ENCODE measurements at places on chromosomes 16 and 17. TPM values are rescaled to one million over a fixed set of nuclear protein-coding genes. Genes with fewer than 3 reads are reported as not detected.
A peak's percentile ranks its signal among the peaks of the same experiment; 100 is the strongest.

DNA sequence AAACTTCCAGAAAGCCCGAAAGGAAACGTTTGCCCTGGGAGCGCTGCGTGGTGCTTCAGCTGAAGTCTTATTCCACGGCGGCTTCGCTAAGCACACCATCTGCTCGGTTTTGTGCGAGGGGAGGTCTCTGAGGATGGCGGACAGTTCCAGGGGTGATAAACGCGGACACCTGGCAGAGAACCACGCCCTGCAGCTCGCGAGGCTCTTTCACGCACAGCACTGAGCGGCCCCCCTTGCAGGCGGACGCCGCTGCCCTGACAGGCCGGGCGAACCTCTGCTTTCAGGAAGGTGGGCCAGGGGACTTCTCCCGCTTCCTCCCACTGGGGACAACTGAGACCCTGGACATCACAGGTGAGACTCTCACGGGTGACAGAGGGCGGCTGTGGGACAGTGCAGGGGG lies 3.7 kb downstream of the MVD start:
- H3K27me3 ChIP-seq = no peaks in the 10 kb centered on the region
- no peak overlapping the region for H3K4me3 ChIP-seq

DNA sequence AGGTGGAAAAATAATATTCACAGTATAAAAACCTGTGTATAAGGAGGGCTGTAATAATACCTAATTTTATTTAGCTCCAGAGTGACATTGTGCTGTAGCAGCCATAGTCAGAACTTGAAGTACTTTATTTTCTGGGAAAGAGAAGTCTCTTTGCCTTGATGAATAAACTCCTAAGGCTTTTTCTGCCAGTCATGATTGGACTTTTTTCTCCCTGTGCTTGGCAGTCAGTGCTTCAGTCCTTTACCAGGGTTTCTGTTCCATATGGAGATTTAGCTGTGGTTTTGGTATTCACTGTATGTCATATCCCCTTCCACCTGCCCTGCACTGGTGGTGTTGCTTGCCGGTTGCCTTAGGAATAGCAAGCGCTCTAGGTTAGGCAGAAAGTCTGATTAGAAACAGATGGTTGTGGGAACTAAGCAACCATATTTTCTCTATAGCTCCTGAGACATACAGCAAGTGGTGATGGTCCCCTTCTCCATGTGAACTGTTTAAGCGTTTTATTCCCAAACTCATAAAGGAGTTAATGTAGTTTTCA lies 24.7 kb downstream of the DDX42 start:
- no peaks in the 10 kb centered on the region for H3K27me3 ChIP-seq
- H3K27ac ChIP-seq = no peak overlapping the region
- no peak for DNase-seq
- no peak overlapping the region for H3K4me3 ChIP-seq
- H3K36me3 ChIP-seq = peaks cover 22% of the 10 kb centered on the region

GRCh38 chr17:8986295-8986694 lies 20.8 kb upstream of the PIK3R5 start:
- no peaks in the 10 kb centered on the region for H3K27me3 ChIP-seq
- H3K27ac ChIP-seq = no peak overlapping the region
- H3K36me3 ChIP-seq = no peaks in the 10 kb centered on the region
- DNase-seq = no peak
- H3K4me1 ChIP-seq = no peaks in the 10 kb centered on the region
- no peak overlapping the region for H3K4me3 ChIP-seq

DNA sequence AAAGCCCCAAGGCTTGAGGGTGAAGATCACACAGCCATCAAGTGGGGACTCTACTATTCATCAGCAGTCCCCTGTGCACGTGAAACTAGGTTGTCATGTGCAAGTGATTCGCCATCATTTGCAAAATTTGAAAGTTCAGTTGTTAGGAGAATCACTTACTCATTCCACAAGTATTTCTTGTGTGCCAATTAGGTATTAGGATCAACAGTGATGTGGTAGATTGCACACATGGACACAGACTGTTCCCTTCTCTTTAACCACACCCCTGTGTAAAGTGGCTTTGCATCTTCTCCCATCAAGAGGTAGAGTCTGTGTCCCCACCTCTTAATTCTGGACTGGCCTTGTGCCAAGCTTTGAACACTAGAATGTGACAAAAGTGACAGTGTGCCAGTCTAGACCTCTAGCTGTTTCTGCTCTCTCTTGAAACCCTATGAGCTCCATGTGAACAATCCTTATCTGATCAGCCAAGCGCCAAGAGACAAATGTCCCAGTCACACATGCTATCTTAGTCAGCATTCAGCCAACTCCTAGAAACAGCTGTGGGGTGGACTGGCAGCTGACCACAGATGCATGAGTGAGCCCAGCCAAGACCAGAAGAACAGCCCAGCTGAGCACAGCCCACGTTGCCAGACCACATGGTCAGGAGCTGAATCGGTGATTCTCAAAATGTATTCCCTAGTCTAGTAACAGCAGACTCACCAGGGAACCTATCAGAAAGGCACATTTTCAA lies 31.5 kb upstream of the SHISA9 start:
- no peak overlapping the region for H3K27ac ChIP-seq
- no peak overlapping the region for H3K4me3 ChIP-seq
- DNase-seq = no peak
- H3K4me1 ChIP-seq = no peaks in the 10 kb centered on the region
- H3K36me3 ChIP-seq = no peaks in the 10 kb centered on the region

DNA sequence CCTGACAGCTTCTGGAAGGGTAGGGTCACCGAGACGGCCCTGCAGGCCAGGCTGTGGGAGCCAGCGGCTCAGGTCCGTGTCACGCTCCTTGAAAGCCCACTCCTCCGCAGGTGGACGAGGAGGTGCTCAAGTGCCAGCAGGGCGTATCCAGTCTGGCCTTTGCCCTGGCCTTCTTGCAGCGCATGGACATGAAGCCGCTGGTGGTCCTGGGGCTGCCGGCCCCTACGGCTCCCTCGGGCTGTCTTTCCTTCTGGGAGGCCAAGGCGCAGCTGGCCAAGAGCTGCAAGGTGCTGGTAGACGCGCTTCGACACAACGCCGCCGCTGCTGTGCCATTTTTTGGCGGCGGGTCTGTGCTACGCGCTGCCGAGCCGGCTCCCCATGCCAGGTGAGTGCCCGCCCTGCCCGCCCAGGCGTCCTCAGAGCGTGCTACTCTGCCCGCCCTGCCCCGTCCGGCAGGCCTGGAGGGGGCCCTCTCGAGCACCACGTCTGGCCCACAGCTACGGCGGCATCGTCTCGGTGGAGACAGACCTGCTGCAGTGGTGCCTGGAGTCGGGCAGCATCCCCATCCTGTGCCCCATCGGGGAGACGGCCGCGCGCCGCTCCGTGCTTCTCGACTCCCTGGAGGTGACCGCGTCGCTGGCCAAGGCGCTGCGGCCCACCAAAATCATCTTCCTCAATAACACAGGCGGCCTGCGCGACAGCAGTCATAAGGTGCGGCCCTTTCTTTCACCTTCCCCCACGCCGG lies 1.3 kb downstream of the NAGS start:
- peak overlapping the region; percentile 66 for H3K27ac ChIP-seq
- H3K27me3 ChIP-seq = no peaks in the 10 kb centered on the region
- no peak overlapping the region for H3K4me3 ChIP-seq
- H3K36me3 ChIP-seq = no peaks in the 10 kb centered on the region

DNA sequence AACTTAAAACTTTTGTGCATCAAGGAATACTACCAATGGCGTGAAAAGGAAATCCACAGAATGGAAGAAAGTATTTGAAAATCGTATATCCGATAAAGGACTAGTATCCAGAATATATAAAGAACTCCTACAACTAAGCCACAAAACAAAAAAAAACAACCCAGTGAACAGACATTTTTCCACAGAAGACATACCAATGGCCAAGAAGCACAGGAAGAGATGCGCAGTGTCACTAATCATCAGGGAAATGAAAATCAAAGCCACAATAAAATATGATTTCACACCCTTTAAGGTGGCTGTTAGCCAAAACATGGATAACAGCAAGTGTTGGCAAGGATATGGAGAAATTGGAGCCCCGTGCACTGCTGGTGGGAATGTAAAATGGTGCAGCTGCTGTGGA lies 203.3 kb downstream of the SEC14L1 start:
- H3K27ac ChIP-seq = no peak overlapping the region
- no peaks in the 10 kb centered on the region for H3K36me3 ChIP-seq
- peaks cover 7% of the 10 kb centered on the region for H3K4me1 ChIP-seq
- DNase-seq = no peak
- H3K4me3 ChIP-seq = no peak overlapping the region

DNA sequence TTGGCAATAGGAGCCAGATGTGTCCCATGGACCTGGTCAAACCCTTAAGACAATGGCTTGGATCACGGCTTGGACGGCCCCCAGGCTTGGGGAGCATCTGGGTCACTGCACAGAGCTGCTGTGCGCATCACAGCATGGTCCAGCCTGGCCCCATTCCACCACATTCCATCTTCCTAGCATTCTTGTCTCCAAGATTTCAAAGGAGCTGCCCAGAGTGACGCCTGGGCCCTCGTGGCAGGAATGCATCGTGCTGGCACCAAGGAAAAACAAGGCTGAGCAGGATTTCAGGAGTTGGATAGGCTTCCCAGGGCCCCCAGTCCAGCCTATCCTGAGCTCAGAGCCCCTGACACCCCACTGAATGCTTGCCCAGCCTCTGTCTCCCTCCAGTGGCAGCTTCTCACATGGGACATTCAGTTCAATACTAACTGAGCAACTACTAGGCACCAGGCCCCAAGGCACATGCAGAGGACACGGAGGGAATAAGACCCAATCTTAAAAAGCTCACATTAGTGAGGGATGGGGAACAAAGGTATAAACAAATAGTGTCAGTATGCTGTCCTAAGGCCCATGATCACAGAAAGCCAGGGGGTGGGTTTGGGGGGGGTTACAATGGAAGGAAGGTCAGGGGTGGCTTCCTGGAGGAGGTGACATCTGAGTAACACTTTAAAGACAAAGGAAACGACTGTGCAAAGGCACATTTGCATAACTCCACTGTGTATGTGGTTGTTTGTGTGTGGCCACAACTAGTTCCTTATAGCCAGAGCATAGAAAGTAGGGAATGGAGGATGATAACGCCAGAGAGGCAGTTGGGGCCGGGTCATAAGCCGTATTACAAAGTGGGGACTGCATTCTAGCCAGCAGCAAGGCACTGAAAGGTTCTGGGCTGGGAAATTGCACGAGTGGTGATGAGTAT lies 34.1 kb downstream of the TK2 start:
- H3K4me1 ChIP-seq = peaks cover 63% of the 10 kb centered on the region
- H3K4me3 ChIP-seq = no peak overlapping the region
- H3K36me3 ChIP-seq = no peaks in the 10 kb centered on the region
- H3K27ac ChIP-seq = peak overlapping the region; percentile 92
- no peak for DNase-seq

DNA sequence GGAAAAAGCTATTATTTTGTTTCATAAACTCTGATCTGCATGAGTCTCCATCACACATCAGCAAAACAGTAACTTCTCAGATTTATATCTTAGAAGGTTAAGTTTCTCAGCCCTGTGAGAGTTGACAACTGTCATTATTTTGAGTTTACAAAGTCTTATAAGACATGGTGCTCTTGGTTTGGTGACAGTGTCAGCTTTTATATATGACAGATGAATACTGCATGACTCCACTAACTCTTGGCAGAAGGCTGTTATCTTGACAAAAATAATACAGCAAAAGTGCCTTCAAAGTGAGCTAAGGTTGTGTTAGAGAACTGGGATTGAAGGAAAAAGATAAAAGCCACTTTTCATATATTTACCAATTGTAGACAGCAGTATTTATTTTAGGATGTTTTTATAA lies 528.4 kb upstream of the SOX9 start:
- H3K27me3 ChIP-seq = no peaks in the 10 kb centered on the region
- no peaks in the 10 kb centered on the region for H3K4me1 ChIP-seq
- no peak for DNase-seq
- no peaks in the 10 kb centered on the region for H3K36me3 ChIP-seq
- H3K27ac ChIP-seq = no peak overlapping the region

GRCh38 chr17:2354311-2354710 lies 17.0 kb downstream of the SGSM2 start:
- peaks cover 11% of the 10 kb centered on the region for H3K4me1 ChIP-seq
- H3K36me3 ChIP-seq = no peaks in the 10 kb centered on the region
- no peaks in the 10 kb centered on the region for H3K27me3 ChIP-seq
- DNase-seq = no peak

The SRCIN1 gene
- 19.8 TPM for total RNA-seq

GRCh38 chr16:23072769-23073549 lies 76.3 kb downstream of the USP31 start:
- no peaks in the 10 kb centered on the region for H3K27me3 ChIP-seq
- no peak overlapping the region for H3K4me3 ChIP-seq
- H3K4me1 ChIP-seq = no peaks in the 10 kb centered on the region
- DNase-seq = no peak

- H3K36me3 ChIP-seq = no peaks in the 10 kb centered on the region
- H3K27me3 ChIP-seq = no peaks in the 10 kb centered on the region
- peaks cover 30% of the 10 kb centered on the region for H3K4me1 ChIP-seq
- no peak overlapping the region for H3K4me3 ChIP-seq
- H3K27ac ChIP-seq = peak overlapping the region; percentile 68
Measured at GRCh38 chr16:56617212-56618085, 8.1 kb upstream of the MT1E start.

The CIBAR2 gene
- not detected for total RNA-seq

GRCh38 chr16:49904348-49905062 lies 48.6 kb upstream of the ZNF423 start:
- no peaks in the 10 kb centered on the region for H3K4me1 ChIP-seq
- no peak overlapping the region for H3K27ac ChIP-seq
- no peaks in the 10 kb centered on the region for H3K36me3 ChIP-seq
- H3K27me3 ChIP-seq = no peaks in the 10 kb centered on the region
- no peak overlapping the region for H3K4me3 ChIP-seq
- no peak for DNase-seq

GRCh38 chr17:16945663-16946218 lies 26.2 kb downstream of the TNFRSF13B start:
- H3K4me3 ChIP-seq = no peak overlapping the region
- H3K4me1 ChIP-seq = peaks cover 9% of the 10 kb centered on the region
- H3K27me3 ChIP-seq = no peaks in the 10 kb centered on the region
- peak; percentile 68 for DNase-seq
- no peak overlapping the region for H3K27ac ChIP-seq

GRCh38 chr17:57638284-57638683 lies 106.8 kb downstream of the CCDC182 start:
- no peak overlapping the region for H3K4me3 ChIP-seq
- H3K27me3 ChIP-seq = no peaks in the 10 kb centered on the region
- no peaks in the 10 kb centered on the region for H3K4me1 ChIP-seq
- H3K27ac ChIP-seq = no peak overlapping the region

The KRT33B gene
- total RNA-seq = not detected

- H3K36me3 ChIP-seq = no peaks in the 10 kb centered on the region
- H3K27me3 ChIP-seq = no peaks in the 10 kb centered on the region
- no peak overlapping the region for H3K4me3 ChIP-seq
- DNase-seq = no peak
- H3K4me1 ChIP-seq = peaks cover 18% of the 10 kb centered on the region
Measured at GRCh38 chr16:58194790-58195189, 3.1 kb downstream of the CSNK2A2 start.

All from body of pancreas (tissue), 4 donors.